ENCODE measurements at places on chromosomes 1 and 21. TPM values are rescaled to one million over a fixed set of nuclear protein-coding genes. Genes with fewer than 3 reads are reported as not detected.

The CNKSR1 gene
- 3.6 TPM for total RNA-seq

GRCh38 chr21:45365608-45366241 lies 39.2 kb upstream of the COL18A1 start:
- H3K36me3 ChIP-seq = no peaks in the 10 kb centered on the region
- peaks cover 15% of the 10 kb centered on the region for H3K4me1 ChIP-seq
- no peak overlapping the region for H3K4me3 ChIP-seq

GRCh38 chr1:17018849-17019248 lies 7.1 kb upstream of the ATP13A2 start:
- H3K36me3 ChIP-seq = peaks cover 5% of the 10 kb centered on the region
- peaks cover 8% of the 10 kb centered on the region for H3K4me1 ChIP-seq
- H3K27me3 ChIP-seq = no peaks in the 10 kb centered on the region
- no peak overlapping the region for H3K4me3 ChIP-seq

DNA sequence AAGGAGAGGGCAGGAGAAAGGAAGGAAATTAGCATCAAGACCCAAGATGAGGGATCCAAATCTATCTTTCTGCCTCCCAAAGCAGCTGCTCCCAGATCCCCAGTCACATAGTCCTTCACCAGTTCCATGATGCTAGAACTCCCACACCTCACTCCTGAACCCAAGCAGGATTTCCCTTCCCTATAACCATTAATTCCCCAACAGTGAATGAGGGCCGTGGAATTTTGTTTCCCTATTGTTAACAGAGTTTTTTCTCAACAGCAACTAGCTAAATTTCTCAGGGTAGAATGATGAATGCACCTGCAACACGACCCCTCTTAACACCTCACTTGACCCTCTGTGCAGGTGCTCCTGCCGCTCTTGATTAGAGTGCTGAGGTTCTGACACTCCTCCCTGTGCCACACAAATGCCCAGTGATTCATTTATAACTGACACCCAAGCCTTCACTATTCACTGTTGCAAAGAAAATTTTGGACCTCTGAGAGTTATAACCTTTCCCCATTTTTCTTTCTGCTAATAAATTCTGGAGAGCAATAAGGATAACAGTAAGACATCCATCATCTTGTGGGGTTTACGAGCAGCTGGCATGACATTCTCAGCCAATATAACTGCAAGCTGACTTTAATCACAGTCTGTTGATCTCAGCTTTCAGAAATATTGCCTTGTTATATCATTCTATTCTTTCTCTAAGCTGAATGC lies 25.4 kb upstream of the NPL start:
- peaks cover 11% of the 10 kb centered on the region for H3K4me1 ChIP-seq
- H3K4me3 ChIP-seq = no peak overlapping the region
- no peaks in the 10 kb centered on the region for H3K27me3 ChIP-seq
- peaks cover 5% of the 10 kb centered on the region for H3K36me3 ChIP-seq
- H3K27ac ChIP-seq = no peak overlapping the region
- no peak for DNase-seq

- H3K27me3 ChIP-seq = no peaks in the 10 kb centered on the region
- no peak for DNase-seq
- H3K4me3 ChIP-seq = no peak overlapping the region
- peaks cover 16% of the 10 kb centered on the region for H3K4me1 ChIP-seq
Observed at GRCh38 chr1:226625832-226626576, 77.4 kb downstream of the STUM start.

The CORT gene
- total RNA-seq = 1.2 TPM

The SCCPDH gene
- total RNA-seq = 54.3 TPM

DNA sequence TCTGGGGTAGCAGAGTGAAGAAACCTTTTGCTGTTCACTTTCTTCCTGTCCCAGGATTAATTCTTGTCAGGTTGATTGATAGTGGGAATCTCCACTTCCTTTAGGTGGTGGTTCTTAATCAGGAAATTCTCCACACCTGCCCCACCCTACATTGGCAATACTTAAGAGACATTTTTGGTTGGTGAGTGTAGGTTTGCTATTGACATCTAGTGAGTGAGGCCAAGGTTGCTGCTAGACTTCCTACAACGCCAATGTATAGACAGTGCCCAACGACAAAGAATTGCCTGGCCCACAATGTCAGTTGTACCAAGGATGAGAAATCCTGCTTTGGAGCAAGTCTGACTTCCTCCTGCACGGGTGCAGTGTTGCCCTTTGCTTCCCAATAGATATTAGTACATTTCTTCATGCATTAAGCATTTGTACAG lies 38.5 kb downstream of the MAP3K7CL start:
- H3K4me3 ChIP-seq = no peak overlapping the region
- H3K36me3 ChIP-seq = no peaks in the 10 kb centered on the region
- DNase-seq = no peak
- no peaks in the 10 kb centered on the region for H3K4me1 ChIP-seq
- H3K27me3 ChIP-seq = no peaks in the 10 kb centered on the region
- H3K27ac ChIP-seq = no peak overlapping the region

The TEX38 gene
- total RNA-seq = not detected

The FAM229A gene
- total RNA-seq = 7.7 TPM

- H3K27ac ChIP-seq = peak overlapping the region; percentile 79
- no peak for DNase-seq
- no peak overlapping the region for H3K4me3 ChIP-seq
Observed at GRCh38 chr1:201593200-201593921, 54.4 kb downstream of the NAV1 start.

The LCE2A gene
- not detected for total RNA-seq

DNA sequence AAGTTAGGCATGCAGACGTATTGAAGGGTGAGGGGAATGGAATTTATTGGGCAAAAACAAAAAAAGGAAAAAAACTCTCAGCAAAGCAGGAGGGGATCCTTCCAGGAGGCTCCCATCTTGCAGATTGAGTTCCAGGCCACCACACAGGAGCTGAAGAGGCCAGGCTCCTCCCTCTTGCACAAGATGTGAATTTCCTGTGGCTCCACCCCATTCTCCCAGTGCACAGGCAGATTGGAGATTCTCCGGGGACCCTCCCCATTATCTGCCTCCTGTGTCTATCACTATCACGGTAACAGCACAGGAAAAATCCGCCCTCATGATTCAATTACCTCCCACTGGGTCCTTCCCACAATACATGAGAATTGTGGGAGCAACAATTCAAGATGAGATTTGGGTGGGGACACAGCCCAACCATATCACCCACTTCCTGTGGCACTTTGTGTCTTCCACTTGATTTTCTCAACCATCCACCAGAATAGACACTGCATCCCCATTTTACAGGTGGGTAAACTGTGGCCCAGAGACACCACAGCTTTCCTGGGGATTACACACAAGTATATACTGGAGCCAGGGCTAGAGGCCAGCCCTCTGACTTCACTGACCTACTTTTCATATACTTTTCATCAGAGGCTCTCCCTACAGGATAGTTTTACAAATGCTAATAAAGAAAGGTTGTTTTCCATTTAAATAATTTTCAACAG lies 18.9 kb upstream of the COL6A1 start:
- no peaks in the 10 kb centered on the region for H3K4me1 ChIP-seq
- H3K27me3 ChIP-seq = peaks cover 4% of the 10 kb centered on the region
- no peak overlapping the region for H3K4me3 ChIP-seq
- no peak overlapping the region for H3K27ac ChIP-seq
- no peak for DNase-seq

The GLMP gene
- 34.2 TPM for total RNA-seq

GRCh38 chr1:111690306-111690617 lies 48.9 kb downstream of the INKA2 start:
- no peak for DNase-seq
- H3K27me3 ChIP-seq = no peaks in the 10 kb centered on the region
- peak overlapping the region; percentile 69 for H3K27ac ChIP-seq
- peaks cover 10% of the 10 kb centered on the region for H3K36me3 ChIP-seq
- H3K4me1 ChIP-seq = peaks cover 4% of the 10 kb centered on the region

GRCh38 chr1:180976732-180977357 lies 45.8 kb downstream of the STX6 start:
- H3K4me3 ChIP-seq = no peak overlapping the region
- peaks cover 41% of the 10 kb centered on the region for H3K4me1 ChIP-seq
- H3K27ac ChIP-seq = no peak overlapping the region
- H3K27me3 ChIP-seq = no peaks in the 10 kb centered on the region

The ST6GALNAC5 gene
- 45.6 TPM for total RNA-seq

The TLR5 gene
- 0.30 TPM for total RNA-seq

DNA sequence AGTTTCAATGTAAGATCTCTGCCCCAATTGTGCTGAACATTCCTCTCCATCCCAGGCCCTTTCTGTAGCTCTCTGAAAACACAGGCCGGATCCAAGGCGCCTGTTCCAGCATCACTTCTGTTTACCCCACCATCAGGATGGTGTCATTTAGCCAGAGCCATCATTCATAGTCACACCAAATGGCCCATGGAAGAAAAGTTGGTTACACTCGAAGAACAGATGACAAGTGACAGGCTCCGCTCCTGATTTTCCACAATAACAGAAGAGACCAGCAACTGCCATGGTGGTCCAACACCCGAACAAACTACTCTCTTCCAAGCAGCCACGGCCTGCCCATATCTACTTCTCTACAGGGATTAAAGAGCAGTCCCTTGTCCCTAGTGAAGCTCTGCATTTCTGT lies 59.9 kb upstream of the PROX1 start:
- DNase-seq = no peak
- H3K4me3 ChIP-seq = no peak overlapping the region
- H3K27ac ChIP-seq = no peak overlapping the region
- no peaks in the 10 kb centered on the region for H3K4me1 ChIP-seq

DNA sequence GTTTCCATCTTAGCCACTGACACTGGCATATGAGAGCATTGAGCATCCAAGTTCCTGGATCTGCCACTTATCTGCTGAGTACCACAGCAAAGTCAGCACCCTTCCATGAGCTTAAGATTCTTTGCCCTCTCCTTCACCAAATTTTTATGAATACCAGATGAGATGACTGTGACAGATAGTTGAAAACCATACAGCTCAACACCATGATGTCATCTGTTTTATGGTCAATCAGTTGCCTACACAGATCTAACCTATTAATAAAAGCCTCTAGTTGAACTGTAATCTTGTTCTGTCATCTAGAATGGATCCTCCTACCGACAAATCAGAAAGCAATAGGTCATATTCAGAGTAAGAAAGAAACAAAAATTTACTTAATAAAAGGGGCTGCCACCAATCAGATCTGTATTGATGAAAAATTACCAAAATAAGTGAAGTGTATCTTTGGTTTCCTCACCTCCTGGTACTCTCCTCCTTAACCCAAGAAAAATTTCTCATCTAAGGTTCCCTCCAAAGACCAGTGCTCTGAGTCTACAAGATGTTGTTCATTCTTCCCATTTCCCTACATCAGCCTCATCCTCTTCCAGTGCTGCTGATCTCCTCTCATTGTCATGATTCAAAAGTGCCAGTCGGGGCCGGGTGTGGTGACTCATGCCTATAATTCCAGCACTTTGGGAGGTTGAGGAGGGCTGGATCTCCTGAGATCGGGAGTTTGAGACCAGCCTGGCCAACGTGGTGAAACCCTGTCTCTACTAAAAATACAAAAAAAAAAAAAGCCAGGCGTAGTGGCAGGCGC lies 138.8 kb upstream of the CTTNBP2NL start:
- H3K27me3 ChIP-seq = peaks cover 29% of the 10 kb centered on the region
- H3K36me3 ChIP-seq = no peaks in the 10 kb centered on the region
- H3K4me1 ChIP-seq = peaks cover 23% of the 10 kb centered on the region
- H3K4me3 ChIP-seq = no peak overlapping the region

The LCE1B gene
- not detected for total RNA-seq

DNA sequence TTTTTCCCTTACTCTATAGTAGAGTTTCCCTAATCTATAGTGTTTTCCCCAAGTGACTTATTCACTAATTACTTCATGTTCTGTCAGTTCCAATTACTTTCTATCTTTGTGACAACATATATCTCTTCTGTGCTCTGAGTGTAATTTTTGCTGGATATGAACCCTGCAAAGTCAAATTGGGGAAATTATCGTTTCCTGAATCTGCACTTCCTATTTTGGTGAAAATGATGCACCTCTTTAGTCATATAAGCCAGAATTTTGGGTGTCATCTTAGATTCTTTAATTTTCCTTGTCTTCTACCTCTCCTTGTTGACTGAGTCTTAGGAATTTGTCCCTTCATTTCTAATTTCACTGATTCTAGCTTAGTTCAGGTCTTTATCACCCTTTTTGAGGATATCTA lies 33.4 kb upstream of the PRKACB start:
- H3K4me3 ChIP-seq = no peak overlapping the region
- no peaks in the 10 kb centered on the region for H3K27me3 ChIP-seq
- no peak overlapping the region for H3K27ac ChIP-seq
- no peak for DNase-seq
- peaks cover 19% of the 10 kb centered on the region for H3K36me3 ChIP-seq
- H3K4me1 ChIP-seq = no peaks in the 10 kb centered on the region

The CYP4A22 gene
- not detected for total RNA-seq

- H3K27ac ChIP-seq = no peak overlapping the region
- DNase-seq = no peak
- no peak overlapping the region for H3K4me3 ChIP-seq
- no peaks in the 10 kb centered on the region for H3K4me1 ChIP-seq
- H3K27me3 ChIP-seq = no peaks in the 10 kb centered on the region
- no peaks in the 10 kb centered on the region for H3K36me3 ChIP-seq
Observed at GRCh38 chr21:37874481-37874880, 41.8 kb downstream of the KCNJ6 start.

The IL23R gene
- not detected for total RNA-seq
